ENCODE measurements at places on chromosomes 1 and 21.

- DNase-seq = no peak
Observed at GRCh38 chr1:167671727-167672511, 41.9 kb downstream of the RCSD1 start.

DNA sequence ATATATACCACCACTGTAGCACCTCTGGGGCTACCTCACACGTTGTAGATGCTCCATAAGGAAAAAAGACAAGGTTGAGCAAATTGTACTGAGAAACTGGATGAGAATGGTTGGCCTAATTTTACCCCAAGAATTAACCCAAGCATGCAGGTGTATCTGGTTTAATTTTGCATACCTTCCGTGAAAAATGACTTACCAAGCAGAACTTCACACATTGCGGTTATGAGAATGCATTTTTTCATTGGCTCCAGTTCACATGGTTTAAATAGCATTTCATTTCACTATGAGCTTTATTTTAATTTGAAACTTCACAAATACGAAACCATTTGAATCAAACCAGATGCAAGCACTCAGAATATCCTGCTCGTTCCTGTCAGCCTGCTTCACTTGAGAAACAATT lies 512.2 kb downstream of the LTN1 start:
- no peak for DNase-seq

DNA sequence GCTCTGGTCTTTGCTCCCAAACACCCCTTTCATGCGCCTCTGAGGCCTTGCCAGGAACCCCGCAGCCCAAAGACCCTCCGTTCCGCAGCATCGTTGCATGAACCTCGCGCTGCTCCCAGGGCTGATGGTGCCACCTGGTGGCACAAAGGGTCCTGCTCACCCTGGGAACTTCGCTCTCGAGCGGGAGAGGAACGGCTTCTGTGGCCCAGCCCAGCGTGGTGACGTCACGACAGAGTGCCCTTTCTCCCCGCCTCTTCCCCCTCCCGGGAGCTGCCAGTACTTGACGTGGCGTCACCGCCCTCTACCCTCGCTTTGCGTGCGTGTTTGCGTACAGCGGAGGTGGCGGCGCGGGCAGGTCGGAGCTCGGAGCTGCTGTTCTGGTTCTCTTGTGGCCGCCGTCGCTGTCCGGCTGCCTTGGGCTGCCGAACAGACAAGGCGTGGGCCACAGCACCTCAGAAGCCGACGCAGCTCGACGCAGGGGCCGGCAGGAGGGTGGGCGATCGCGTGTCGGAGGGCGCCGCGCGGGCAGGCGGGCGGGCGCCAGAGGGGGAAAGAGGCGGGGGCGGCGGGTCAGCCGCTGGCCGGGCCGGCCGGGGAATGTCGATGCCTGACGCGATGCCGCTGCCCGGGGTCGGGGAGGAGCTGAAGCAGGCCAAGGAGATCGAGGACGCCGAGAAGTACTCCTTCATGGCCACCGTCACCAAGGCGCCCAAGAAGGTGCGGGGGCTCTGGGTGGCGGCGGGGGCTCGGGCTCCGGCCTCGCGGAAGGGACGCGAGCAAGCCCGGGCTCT lies at the start of gene AHCYL1:
Gene AHCYL1 (plus strand): TSS at position 310 of the 791 bp plus-strand sequence. CDS start 288 bp downstream, at position 598.
- DNase-seq = peak; percentile 98

DNA sequence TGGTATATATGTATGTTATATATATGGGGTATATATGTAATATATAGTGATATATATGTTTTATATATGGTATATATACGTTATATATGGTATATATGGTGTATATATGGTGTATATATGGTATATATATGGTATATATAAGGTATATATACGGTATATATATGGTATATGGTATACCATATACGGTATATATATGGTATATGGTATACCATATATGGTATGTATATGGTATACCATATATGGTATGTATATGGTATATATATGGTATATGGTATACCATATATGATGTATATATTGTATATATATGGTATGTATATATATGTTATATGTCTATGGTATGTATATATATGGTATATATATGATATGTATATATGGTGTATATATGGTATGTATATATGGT lies 447.7 kb upstream of the USP24 start:
- no peak for DNase-seq

GRCh38 chr1:158830904-158831507 lies at the start of gene MNDA:
TSS of gene MNDA (plus strand) at chr1:158831351. CDS start at chr1:158842154, 10,803 bp downstream.
- DNase-seq = peak; percentile 13

DNA sequence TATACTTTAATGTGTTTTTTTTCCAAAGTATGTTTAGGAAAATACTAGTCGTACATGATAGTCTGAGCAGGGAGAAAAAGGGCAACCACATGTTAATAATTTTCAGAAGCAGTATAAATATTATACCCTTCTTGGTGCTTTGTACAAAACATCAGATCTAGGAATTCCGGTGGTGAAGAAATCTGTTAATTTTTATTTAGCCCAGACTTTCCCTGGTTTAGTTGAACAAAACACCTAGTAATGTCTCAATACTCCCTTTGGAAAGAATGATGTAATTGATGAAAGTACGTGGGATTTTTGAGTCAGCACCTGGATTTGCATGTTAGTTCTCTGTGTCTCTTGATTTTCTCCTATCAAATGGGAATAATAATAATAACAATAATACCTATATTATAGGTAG lies 38.4 kb upstream of the KCNK2 start:
- DNase-seq = no peak

DNA sequence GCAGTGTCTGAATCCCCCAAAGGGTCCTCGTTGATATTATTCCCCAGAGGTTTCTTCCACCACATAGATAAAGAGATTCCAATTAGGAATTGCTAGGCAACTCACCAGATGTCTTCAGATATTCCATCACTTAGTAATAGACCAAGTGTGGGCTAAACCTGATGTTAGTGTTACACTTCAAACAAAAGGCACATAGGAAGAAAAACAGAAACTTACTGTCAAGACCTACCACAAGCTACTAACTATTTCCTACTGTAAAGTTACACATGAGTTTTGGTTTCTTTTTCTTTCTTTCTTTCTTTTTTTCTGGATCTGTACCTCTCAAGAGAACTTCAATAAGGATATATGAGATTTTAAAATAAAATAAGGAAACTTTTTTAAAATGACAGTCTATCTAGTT lies 879.1 kb upstream of the NEGR1 start:
- no peak for DNase-seq

GRCh38 chr1:192256674-192257334 lies 60.0 kb upstream of the RGS21 start:
- no peak for DNase-seq

- DNase-seq = peak; percentile 91
Observed at GRCh38 chr1:115063228-115063901, 25.9 kb downstream of the TSPAN2 start.

GRCh38 chr1:15519625-15520024 lies 4.4 kb downstream of the CASP9 start:
- DNase-seq = no peak
